ENCODE measurements at places on chromosomes 12 and 14. TPM values are rescaled to one million over a fixed set of nuclear protein-coding genes. Genes with fewer than 3 reads are reported as not detected.

- DNase-seq, result no peak
Measured at GRCh38 chr12:64526859-64527258, 74.9 kb downstream of the TBK1 start.

GRCh38 chr14:39169541-39169900 lies 612 bp downstream of the TRAPPC6B start:
- no peak for DNase-seq

Gene DEGS2
- total RNA-seq, result 0.99 TPM

DNA sequence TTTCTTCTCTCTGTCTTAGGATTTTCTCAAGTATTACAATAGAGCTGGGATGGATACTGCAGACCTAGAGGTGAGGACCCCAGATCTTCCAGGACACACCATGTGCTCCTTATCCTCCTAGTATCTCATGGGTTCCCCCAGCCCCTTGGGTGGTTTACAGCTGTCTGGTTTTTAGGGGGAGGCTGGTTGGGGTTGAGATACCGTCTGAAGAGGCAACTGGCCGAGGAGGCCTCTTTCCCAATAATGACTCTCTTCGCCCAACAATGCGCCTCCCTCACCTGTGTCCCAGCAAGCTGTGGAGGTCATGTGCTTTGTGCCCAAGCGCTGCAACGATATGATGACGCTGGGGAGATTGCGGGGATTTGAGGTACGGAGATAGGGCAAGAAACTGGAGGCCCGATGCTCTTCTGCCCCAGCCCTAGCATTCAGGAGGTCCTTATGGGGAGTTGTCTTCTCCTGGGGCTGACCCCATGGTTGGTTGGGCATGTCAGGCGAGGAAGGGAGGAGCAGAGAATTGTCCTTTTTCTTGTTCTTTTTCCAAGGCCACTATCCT lies 3.8 kb downstream of the ARHGEF25 start:
- DNase-seq, result no peak

Gene CLEC1B
- not detected for total RNA-seq

- no peak for DNase-seq
Measured at GRCh38 chr12:88179436-88180014, 37.4 kb downstream of the TMTC3 start.

- no peak for DNase-seq
Measured at GRCh38 chr14:83624541-83624940, 1905.4 kb upstream of the FLRT2 start.

- no peak for DNase-seq
Measured at GRCh38 chr14:56127156-56127555, 8.9 kb downstream of the PELI2 start.

DNA sequence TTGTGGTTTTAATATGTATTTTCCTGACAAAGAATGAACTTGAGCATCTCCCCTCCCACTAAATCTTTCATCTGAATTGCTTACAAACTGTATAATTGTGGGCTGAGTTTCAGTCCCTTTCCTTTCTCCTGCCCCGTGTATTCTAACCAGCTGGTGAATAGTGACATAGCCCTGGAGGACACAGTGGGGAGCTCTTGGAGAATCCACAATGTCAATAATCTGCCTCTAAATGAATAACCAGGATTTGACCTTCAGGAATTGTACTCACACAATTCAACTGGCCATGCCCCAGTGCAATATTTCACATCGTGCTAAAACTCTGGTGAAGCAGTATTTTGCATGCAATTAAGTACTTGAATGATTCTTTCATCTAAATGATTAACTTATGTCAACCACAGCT lies 177.2 kb downstream of the C12orf42 start:
- no peak for DNase-seq

Gene SSTR1
- 1.0 TPM for total RNA-seq

Gene CCDC177
- not detected for total RNA-seq

Gene CFAP251
- total RNA-seq, result 2.8 TPM

DNA sequence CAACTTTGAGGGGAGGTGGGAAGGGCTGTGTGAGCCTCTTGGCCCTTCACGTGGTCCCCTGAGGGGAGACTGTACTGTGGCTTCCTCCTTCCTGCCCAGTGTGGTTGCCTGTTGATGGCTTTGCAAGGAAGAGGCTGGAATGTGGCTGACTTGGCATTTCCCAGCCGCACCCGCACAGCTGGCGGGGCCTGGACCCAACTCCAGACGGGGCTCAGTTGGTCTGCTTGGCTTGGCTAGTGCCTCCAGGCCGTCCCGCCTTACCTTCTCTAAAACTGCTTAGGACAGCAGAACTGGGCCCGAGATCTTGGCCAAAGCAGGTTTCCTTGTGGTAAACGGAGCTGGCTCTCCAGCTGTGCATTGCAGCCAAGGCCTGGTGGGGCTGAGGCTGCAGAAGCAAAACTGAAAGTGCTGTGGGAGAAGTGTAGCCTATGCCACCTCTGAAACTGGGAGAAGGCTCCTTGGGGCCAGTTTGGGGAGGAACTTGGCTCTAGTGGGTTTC lies 139.5 kb downstream of the SMOC1 start:
- no peak for DNase-seq

- DNase-seq, result no peak
Measured at GRCh38 chr12:47218191-47218654, 138.5 kb upstream of the AMIGO2 start.

Data from aorta (tissue), 5 donors.